NCI-H1694 (cell line): ENCODE measurements at places on chromosomes 2 and 18.

DNA sequence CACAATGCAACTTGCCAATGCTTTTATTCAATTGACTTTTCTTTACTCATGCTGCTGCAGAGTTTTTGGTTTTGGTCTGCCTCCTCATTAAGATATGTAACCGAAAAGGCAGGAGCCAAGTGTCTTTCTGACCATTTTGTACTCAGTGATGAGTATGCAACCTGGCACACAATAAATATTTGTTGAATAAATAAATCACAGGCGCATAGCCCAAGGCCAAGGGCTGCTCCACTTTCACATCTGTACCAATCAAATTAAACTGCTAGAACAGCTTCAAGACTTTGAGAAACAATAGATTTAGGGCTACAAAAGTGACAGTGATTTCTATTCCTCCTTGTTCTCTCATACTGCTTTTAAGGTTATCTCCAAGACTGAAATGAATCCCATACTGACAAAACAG is 828.2 kb downstream of the RNF144A start:
- DNase-seq = no peak

DNA sequence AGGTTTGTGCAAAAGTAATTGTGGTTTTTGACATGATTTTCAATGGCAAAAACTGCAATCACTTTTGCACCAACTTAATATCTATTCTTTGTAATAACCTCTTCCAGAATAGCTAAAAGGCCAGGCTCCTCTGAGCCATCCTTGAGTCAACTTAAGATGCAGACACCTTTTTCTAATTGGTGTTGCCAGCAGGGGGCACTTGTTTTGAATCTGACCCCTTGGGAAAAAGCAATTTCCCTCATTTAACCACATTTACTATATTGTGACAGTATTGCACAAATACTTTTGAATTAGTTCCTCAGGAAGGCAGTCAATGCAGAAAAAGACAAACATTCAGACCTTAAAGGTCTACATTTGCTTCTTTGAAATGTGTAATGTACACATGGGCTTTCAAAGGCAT is 78.6 kb upstream of the GALNT5 start:
- no peak for DNase-seq

DNA sequence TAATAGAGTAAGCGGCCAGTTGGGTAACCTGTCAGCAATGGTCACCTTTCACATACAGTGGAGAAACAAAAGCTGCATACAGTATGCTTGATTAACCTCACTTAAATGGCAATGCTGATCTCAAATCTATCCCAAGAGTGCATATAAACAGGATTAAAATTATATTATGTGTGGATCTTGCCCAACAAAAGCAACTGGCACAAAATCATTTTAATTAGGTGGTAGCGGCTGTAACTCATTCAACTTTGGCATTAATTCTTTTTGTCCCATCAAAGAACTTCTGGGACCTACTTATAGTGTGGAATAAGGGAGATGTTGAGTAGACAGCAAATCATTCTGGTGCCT is 167.8 kb upstream of the VRK2 start:
- DNase-seq = no peak

GRCh38 chr2:171036532-171036931 is 107.5 kb downstream of the GORASP2 start:
- no peak for DNase-seq

DNA sequence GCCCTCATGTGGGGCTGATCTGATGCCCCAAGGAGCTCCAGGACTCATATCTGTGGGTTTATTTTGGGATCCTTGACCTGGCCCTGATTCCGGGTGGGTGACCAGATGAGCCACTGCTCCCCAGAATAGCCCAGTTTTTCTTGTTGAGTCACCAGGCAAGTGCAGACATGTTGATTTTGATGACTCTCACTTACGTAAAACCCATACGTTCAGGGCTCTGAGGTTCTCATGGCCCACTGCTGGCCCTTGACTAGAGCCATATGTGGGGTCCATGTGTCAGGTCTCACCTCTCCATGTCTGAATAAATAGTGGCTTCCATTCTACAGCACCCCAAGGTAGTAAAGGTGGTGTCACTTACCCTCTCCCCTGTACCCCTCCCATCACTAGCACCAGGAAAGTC is 41.9 kb downstream of the CDC42EP3 start:
- DNase-seq = no peak

GRCh38 chr2:135996304-135996703 is 10.9 kb upstream of the DARS1 start:
- no peak for DNase-seq

- DNase-seq = no peak
These were observed 264.0 kb downstream of the MREG start for GRCh38 chr2:215749092-215749957.

DNA sequence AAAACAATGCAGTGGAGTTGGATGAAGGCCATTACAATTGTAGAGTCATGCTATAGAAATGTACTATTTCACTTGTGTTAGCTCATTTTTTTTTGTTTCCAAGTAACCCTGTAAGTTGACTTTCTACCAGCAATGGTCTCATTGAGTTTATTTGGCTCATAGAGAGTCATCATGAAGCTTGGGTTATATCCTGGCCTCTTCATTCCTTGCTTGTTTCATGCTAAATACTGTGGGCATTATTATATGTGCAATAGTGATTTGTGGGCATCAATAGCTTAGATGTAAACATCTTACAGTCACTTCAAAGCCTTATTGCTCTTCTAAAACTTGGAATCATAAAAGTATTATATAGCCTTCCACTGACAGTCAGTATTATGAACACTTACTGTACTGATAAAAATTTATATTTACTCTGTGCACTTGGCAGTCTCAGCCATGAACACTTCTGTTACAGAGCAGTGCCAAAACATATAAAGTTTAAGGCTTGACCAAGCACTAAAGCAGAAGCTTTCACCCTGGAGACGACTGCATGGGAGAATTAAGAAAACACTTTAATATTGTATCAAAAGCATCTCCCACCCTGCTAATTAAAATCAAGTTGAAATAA is 751.2 kb downstream of the SATB2 start:
- DNase-seq = no peak

DNA sequence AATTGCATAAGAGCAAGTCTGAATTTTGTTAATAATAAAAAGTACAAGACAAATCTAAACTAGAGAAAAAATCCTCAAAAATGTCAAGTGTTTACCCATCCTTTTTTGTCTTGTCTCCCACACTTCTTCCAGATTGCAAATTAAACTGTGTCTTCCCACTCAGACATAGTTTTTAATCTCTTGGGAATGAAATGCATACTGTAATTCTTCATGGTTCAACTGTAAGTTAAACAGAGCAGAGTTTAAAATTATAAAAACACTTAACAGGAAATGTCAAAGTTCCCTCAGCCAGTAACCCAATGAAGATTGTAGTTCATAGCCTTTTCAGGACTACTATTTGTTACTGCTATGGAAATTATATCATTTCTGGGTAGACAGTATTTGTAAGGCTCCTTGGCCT is 171.8 kb downstream of the UBE2E3 start:
- no peak for DNase-seq

DNA sequence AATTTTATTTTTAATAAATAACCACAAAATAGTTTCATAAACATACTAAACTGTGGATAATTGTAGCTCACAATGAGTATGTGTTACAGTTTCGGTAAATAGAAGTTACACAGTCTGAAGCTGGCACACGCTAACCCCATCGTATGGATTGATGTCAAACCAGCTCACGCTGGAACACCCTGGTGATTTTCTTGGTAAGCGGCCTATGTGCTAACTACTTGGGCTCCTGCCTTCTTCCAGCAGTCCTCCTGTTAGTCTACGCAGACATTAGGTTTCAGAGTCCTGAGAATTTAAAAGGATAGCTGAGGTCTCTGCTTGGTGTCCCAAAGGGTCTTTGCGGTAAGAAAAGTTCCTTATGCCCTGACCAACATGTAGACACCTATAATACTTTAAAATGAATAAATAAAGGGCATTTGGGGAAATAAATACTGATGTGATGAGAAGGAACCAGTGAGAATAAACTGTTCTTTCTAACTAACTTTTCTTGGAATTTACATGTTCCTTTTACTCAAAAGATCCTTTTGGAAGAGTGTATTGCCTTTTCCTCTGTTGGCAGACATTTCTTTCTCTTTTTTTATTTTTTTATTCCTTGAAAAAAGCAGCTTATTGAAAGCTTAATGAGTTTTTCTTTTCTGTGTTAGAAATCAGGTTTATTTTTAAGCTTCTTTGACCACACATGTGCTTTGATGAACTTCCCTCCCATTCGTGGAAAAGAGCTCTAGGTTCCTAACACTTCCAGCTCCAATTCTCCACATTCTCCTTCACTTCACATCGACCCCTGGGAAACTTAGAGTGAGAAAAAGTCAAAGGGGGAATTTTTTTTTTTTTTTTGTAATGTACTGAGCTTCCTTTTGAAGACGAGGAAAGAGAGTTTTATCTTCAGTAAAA is 322.2 kb downstream of the IRS1 start:
- DNase-seq = no peak

GRCh38 chr2:220106065-220106464 is 478.6 kb downstream of the SLC4A3 start:
- DNase-seq = no peak

DNA sequence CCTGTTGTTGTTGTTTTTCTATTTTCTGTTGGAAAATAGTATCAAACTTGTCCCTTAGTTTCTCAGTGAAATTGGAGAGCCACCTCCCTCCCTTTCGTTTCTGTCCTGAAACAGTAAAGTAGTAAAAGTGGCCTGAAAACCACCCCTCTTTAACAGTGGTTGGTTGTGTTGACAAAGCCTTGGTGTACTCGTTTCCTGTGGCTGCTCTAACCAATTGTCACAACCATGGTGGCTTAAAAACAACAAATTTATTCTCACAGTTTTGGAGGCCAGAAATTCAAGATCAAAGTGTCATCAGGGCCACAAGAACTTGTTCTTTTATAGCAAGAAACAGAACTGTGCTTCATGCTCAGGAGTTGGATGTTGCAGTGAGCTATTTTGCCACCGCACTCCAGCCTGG is 4.0 kb upstream of the DYSF start:
- no peak for DNase-seq

DNA sequence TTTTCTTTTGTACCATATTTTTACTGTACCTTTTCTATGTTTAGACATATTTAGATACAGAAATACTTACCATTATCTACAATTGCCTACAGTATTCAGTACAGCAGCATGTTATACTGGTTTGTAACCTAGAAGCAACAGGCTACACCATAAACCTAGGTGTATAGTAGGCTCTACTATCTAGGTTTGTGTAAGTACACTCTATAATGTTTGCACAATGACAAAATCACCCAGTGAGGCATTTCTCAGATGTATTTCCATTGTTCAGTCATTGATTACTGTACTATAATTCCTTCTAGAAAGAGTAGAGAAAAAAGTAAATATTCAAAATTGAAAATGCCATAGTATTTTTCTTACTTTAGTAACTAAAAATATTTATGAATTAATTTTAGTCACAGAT is 490.1 kb upstream of the REG3G start:
- no peak for DNase-seq

DNA sequence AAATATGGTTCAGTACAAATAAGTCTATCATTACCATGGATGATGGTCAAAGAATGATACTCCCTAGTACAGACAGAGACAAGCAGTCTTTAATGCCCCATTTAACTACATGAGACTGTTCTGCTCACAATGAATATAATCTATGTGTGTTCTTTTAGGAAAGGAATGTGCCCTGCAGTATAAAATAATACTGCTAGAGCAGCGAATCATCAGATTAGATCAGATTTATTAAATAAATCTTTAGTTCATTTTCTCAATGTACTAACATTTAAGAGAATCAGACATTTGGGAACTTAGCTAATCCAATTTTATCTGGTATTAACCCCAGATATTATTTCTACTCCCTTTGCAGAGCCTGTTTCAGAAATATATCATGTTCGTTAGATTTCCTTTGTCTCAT is 272.0 kb upstream of the GCFC2 start:
- DNase-seq = no peak

GRCh38 chr2:271917-272316 is 7.2 kb downstream of the ACP1 start:
- no peak for DNase-seq
